ENCODE measurements at places on chromosomes 7 and 10.

DNA sequence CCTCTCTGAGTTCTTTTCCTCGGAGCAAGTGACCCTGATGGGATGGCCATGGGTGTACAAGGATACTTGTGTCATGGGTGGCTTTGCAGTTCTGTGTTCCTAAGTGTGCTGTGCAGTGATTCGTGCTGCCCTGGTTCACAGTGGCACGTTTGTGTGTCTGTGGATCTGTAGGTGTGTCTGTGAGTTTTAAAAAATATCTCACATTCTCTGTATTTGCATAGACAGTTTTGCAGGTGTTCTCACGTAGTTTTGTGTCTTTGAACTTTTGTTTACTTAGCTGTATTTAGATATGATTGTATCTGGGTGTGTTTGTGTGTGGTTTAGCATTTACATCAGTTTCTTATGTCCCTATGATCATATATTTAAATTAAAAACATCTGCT, 3.7 kb downstream of the ZNF775 start:
- DNase-seq: no peak

- no peak for DNase-seq
These were observed 96.3 kb upstream of the DDC start for GRCh38 chr7:50661345-50662040.

DNA sequence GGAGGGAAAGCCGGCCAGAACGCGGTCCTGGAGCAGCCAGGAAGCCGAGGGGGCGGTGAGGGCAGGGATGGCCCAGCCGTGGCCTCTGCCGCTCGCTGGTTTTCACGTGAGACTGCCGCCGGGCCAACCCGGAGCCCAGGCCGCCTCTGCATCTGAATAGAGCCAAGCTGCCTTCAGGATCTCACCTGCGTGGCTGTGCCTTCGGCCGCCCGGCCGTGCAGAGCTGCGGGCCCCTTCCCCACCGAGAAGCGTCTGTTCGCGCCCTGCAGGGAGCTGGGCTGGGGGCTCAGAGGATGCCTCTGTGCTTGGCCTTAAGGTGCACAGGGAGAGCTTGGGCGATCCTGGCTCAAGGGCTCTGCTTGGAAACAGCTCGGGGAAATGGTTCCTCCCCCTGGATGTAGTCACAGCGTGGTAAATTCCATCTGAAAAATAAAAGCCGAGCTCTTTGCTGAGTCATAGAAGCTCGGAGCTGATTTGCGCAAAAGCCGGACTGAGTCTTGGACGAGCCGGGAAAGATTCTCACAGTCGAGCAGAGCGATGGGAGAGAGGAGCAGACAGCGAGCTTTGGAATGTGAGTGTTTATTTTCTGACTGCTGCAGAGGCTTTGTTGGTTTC, at the start of gene JAKMIP3:
Gene JAKMIP3, plus strand, starts transcription at position 456 of the 615 bp plus-strand sequence. CDS start 38,863 bp downstream, outside the sequence.
- DNase-seq: peak; percentile 62

GRCh38 chr10:86034710-86035109, 331.9 kb downstream of the GRID1 start:
- no peak for DNase-seq

GRCh38 chr7:91852263-91852741, 28.2 kb downstream of the MTERF1 start:
- no peak for DNase-seq

DNA sequence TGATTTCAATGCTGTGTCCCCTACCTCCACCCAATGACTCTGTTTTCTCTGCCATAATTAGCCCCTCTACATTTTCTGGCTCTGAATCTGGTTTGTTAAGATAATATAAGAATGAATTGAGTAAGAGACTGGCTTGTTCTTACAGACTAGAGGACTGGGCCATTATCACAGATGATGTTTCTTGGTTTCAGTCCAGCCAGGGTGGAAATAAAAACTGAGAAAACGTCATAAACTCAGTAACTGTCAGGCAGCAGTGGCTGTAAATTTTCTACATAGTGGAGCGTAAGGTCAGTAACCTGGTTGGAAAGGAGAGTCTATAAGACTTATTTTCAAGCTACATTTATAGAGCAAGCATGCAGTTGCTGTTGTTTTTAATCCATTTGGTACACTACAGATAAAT, 485.4 kb downstream of the HTR7 start:
- DNase-seq: no peak

GRCh38 chr10:35259769-35260397, 76.4 kb upstream of the CCNY start:
- no peak for DNase-seq

DNA sequence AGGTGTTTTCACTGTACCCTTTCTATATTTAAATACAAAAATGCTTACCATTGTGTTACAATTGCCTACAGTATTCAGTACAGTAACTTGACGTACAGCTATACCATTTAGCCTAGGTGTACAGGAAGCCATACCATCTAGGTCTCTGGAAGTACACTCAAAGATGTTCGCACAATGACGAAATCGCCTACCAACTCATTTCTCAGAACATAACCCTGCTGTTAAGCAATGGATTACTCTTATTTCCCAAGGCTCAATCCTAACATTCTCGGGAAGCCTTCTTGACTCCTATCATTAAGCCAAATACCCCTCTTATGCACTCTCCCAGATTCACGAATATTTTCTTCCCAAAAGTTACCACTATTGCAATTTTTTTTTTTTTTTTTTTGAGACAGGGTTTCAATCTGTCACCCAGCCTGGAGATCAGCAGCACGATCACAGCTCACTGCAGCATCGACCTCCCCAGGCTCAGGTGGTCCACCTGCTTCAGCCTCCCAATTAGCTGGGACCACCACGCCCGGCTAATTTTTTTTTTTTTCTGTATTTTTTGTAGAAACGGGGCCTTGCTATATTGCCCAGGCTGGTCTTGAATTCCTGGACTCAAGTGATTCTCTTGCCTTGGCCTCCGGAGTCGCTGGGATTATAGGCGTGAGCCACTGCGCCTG, 1.5 kb downstream of the CWF19L1 start:
- DNase-seq: no peak

- DNase-seq: no peak
These were observed 27.7 kb upstream of the DDIT4 start for GRCh38 chr10:72245949-72246525.

All from posterior cingulate gyrus (tissue), 11 donors.